ENCODE measurements at places on chromosomes 2 and 18.

GRCh38 chr2:239236043-239236807 lies 164.6 kb downstream of the HDAC4 start:
- DNase-seq, result no peak

GRCh38 chr2:96962567-96963203 lies 23.7 kb downstream of the FAM178B start:
- DNase-seq, result no peak

GRCh38 chr2:149586063-149586462 lies 1.5 kb downstream of the MMADHC start:
- DNase-seq, result no peak

DNA sequence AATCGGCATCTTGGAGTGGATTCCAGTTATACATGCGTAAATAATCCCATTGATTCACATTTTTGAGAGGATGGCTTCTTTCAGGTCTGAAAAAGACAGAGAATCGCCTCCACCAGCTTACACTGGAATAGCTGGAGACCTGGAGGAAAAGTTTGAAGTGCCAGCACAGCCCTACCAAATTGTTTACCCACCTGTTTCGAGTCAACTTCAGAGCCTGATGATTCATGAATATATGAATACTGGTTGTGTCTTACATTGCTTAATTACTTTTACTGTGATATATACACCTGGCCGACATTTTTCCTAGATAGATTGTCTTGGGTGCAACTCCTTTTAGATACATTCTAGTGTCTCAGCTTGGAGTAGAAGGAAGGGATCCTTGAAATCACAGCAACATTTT lies 335 bp upstream of the NCKAP5 start:
- DNase-seq, result no peak

DNA sequence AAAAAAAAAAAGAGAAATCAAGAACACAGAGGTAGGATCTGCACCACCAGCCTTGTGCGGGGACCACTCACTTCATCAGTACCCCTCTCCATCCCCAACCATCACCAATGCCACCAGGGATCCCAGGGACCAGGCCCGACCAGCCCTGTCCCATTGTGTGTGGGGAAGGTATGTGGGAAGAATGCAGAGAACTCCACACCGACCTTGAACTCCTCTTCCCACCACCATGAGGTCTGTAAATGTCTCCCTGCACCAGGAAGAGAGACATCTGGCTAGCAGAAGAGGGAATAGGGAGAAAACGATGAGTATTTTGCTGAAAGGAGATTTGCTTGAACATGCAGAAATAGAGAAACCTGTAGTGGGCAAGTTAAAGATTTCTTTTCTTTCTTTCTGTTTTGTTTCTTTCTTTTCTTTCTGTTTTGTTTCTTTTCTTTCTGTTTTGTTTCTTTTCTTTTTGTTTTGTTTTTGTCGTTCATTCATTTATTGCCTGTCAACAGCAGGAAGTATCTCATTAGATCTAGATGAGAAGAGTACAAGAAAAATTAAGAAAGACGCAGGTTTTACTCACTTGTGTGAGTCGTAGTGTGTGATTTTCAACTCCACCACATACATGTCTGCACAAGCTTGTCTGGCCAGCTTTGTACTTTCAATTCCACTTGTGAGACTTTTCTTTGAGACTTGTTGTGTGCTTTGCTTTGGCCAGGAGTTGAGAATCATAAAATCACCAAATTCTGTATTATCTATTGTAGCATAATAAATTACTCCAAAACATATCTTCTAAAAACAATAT lies 179.8 kb upstream of the HAAO start:
- no peak for DNase-seq

DNA sequence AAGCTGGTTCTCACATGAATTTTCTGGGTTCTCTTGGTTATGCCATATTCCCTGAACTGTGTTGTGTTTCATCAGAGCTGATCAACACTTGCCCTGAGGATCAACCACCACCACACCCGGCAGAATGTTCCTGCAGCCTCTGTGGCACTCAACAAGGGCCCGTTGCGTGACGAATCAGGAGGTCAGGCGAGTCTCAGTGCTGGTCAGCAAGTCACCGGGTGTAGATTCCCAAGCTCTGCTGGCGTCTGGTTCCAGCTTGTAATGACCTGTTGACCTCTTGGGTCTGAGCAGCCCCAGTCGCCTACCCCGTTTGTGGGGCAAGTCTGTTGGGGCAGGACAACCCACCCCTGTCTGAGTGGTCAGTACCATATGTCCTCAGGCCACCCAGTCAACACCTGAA lies 46.0 kb downstream of the ADCY3 start:
- no peak for DNase-seq

DNA sequence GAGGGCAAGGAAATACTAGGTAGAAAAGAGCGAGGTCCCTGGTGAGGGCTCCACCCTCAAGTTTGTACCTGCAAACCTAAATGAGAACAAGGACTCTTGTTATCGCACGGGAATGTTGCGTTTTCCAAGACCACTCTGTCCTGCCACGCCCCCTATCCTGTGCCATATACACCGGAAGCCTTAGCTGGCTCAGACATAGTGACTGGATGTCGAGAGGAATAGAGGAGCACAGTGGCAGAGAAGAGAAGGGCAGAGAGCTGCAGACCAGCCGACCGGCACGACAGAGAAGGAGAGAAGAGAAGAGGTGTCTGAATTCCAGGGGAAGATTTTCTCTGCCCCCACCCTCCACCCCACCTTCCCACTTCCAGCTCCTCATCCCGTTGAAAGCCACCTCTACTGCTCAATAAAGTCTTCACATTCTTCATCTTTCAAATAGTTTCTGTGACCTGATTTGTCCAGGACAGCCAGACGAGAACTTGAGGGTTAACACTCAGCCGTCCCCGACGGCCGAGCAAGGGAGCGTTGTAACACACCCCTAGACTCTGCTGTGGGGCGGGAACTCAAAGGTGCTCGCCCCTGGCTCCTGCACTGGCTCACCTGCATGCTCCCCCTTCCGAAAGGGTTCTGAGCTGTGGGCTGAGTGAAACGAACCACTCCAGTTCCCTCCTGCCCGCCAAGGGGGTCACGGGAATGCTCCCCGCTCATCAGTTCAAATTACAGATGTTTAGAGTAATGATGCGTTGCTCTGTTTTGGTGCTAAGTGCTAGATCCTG lies 24.9 kb upstream of the COL3A1 start:
- DNase-seq, result no peak

DNA sequence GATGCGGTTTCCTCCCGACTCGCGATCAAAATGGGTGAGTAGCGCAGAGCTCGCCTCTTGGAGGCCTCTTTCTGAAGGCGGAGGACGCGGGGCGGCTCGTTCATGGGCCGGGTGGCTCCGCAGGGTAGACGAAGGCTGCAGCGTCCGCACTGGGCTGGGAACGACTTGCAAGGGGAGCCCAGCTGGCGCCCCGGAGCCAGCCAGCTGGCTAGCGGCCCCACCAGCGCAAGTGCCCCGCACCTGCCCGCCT lies 328 bp upstream of the PASK start:
- no peak for DNase-seq

DNA sequence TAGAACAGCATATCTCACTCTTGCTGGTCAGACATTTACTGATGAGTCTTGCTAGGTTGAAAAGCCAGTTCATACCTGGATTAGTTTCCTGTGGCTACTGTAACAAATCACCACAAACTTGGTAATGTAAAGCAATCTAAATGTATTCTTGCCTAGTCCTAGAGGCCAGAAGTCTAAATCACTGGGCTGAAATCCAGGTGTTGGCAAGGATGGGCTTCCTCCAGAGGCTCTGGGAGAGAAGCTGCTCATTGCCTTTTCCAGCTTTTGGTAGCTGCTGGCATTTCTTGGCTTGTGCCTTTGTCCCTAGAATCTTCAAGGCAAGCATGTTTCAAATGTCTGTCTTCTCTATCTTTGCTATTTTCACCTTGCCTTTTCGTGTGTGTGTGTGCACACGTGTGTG lies 62.3 kb upstream of the MAP4K3 start:
- no peak for DNase-seq

- DNase-seq, result no peak
These were observed 27.3 kb upstream of the GPR17 start for GRCh38 chr2:127618551-127619202.

- no peak for DNase-seq
These were observed 1100.2 kb downstream of the CBLN2 start for GRCh38 chr18:71443706-71444480.

GRCh38 chr18:906416-907114 lies 1.9 kb downstream of the ADCYAP1 start:
- no peak for DNase-seq

DNA sequence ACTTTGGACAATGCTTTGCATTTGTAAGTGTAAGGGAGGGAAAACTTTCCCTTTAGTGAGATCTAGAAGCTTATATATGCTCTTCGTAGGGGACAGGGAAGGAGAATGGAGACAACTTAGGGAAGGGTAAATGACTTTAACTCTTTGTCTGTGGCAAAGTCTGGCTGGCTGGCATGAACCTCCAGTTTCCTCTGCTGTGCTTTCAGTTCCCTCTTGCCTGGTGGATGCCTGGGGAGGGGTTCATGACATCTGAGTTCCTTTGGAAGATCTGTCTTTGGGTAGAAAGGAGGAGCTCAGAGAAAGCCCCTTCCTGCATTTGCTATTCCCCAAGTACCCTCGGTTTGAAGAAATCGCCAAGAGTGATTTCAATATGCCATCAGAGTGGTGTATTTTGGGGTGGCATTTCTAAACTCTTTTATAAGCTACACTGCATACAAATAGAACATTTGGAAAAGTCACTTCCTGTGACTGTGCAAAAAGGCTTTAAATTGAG lies 143.6 kb downstream of the VAPA start:
- DNase-seq, result no peak

GRCh38 chr18:13245481-13246000 lies 27.0 kb downstream of the LDLRAD4 start:
- DNase-seq, result no peak

DNA sequence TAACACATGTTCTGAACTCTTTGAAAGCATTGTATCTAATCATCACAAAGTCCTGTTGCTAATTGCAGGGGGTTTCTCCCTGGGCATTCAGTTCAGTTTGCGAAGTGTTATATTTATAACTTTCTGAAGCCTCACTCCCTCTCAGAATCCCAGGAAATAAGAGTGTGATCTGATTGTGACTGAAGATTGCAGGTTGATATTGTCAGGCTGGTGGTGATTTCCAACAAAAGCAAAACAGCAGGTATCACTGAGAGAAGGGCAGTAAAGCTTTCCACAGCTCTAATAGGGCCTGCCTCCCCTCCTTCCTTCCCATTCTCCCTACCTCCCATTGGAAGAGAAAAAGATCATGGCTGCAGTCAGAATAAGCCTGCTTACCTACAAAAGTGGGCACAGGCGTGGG lies 466.7 kb upstream of the FSHR start:
- no peak for DNase-seq

- DNase-seq, result no peak
These were observed 99.8 kb downstream of the METTL4 start for GRCh38 chr18:2471523-2471922.
